Prostate gland (tissue), 2 donors: ENCODE measurements at places on chromosomes 1 and 21.

GRCh38 chr1:205137901-205138300, 16.1 kb upstream of the RBBP5 start:
- no peak for DNase-seq

- DNase-seq, result no peak
Observed at GRCh38 chr21:45988366-45989347, 7.1 kb downstream of the COL6A1 start.

GRCh38 chr1:18883636-18884418, 18.5 kb downstream of the ALDH4A1 start:
- DNase-seq, result peak; percentile 69

DNA sequence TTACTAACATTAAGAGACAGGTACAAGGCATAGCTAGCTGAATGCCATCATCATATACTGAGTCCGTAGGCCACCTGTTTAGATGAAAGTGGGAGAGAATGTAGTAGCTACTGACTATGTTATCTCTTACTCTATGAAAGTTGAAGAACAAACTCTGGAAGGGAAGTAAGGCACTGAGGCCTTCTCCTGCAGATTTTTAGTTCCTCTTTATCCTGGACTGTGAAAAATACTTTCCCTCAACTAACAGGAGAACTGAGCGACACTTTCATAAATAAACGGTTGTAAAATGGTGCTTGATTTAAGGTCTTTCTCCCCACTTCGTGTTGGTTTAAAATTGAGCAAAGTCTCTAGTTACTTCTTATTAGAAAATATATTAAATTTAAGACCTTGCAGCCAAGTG, 101.9 kb downstream of the FNBP1L start:
- no peak for DNase-seq

DNA sequence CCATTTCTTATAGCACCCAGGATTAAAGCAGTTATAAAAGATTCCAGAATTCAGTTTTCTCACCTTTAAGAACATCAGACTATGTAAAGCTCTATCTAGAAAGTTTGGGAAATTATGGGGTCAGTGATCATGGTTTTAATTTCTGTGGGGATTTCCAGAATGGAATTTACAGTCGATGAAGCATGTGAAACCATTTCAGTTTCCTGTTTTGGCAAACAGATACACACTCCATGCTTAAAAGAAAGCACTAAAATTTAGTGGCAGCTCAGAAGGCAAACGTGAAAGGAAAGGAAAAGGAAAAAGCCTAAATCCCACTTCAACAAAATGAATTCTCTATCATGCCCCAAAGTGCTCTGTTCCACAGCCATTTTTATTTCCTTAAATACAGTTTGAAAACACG, 60.4 kb downstream of the FYB2 start:
- no peak for DNase-seq

DNA sequence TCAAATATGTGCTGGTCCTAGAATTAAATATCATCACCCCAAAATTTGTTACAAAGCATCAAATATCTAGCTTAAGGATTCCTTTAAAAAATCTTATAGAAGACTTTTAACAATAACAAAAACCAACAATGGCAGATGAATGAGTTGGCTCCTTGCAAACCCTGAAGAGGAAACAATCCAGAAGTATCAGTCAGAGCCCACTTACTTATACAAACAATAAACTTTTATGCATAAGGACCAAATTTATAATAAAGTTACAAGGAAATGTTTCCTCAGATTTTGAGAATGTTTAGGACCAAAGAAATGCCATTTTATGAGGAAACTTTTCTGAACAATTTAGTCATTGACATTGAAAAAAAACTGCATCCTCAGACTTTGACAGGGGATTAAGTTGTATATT, 52.7 kb downstream of the LPAR3 start:
- no peak for DNase-seq

- peak; percentile 64 for DNase-seq
Observed at GRCh38 chr1:31182352-31182751, 57.3 kb downstream of the NKAIN1 start.

GRCh38 chr1:200081151-200081968, 53.9 kb downstream of the NR5A2 start:
- no peak for DNase-seq

- DNase-seq, result no peak
Observed at GRCh38 chr1:85554630-85555327, 25.8 kb upstream of the CCN1 start.

GRCh38 chr1:25991937-25992688, 5.8 kb downstream of the PAFAH2 start:
- no peak for DNase-seq

GRCh38 chr1:219788091-219788490, 140.3 kb downstream of the SLC30A10 start:
- DNase-seq, result no peak

DNA sequence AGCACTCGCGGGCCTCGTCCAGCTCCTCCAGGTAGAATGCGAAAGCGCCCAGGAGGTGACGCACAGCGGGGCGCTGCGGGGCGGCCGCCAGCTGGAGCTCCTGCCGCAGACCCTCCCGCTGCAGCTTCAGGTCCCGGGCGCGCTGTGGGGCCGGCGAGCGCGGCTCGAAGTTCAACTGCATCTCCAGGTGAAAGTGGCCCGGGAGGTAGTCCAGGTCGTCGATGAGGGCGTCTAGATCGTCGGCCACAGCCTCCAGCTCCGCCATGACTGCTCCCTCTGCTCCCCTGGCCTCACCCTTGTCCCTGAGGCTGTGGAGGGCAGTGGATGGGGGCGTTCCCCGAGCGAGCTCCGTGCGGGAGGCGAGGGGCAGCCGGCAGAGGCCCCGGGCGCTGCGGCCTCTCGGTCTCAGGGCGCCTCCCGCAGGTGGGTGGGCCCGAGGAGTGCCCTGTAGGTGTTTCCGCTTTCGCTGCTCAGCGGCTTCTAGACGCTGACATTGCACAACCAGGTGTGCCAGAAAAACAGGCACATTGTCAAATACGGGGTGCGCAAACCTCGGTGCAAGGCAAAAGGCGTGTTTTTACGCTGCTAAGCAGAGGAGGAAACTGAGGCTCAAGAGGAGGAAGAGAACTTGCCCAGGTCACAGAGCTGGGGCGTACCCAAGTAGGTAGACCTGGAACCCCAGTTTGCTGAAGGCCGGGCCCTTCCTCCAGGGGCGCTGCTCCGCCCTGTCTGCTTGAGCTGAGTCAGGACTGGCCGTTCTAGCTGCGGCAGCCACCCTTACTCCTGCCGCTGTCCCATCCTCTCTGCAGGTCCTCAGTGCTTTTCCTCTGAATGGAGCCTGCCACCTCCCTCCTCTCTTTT, at the start of gene TTC22:
Gene TTC22 (minus strand): TSS at position 425 of the 861 bp plus-strand sequence. CDS start 160 bp downstream, at position 265.
- DNase-seq, result peak; percentile 75

DNA sequence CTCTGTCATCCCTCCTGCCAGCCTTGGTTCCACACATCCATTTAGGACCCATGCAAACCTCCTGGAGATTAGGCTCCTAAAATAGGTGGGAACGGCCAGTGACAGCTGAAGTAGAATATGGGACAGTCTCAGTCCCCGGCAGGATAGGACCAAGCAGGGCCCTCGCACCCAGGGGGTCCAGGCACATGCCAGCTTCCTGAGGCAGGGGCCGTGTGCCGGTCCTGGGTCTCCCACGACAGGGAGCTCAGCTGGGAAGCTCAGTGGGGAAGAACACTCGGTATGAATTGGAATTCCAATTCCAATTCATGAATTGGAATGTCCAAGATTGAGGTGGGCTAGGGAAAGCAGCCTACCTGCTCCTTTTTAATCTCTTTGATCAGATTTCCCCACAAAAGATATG, 9.8 kb downstream of the MUL1 start:
- DNase-seq, result no peak

DNA sequence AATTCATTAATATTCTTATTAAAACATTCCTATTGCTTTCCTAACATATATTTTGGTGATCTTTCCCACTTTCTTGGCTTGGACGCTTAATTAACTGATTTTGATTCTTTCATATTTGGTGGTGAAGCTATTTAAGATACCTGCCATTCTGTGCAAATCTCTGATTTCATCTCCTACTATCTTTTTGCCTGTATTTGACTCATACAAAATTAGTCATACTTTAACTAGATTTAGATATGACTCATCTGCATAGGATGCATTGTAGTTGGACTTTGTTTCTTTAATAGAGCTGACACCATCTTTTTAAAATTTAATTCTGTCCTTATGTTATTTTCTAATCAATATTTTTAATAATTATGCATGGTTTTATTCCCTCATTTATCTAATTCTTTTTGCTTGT, 93.8 kb upstream of the PLPPR4 start:
- DNase-seq, result no peak

- DNase-seq, result no peak
Observed at GRCh38 chr21:45512626-45513002, 29.6 kb downstream of the SLC19A1 start.

GRCh38 chr1:85054664-85055063, 6.4 kb upstream of the MCOLN3 start:
- DNase-seq, result no peak

DNA sequence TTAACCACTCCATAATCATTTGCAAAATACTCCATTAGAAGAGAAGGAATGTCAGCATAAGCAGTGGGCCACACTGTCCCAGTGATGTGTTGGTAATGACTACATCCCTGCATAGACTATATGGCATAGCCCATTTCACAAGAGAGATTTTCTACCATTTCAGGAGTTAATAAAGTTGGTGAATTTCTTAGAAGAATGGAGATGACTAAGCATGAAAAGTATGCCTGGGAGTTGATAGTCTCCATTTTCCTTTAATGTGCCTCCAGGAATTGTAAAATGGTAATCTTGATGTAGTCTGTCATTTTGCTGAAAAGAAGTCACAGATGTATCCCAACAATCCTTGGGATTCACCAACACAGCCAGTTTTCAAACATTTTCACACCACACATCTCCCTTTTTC, 608.8 kb upstream of the CHRM3 start:
- DNase-seq, result no peak

DNA sequence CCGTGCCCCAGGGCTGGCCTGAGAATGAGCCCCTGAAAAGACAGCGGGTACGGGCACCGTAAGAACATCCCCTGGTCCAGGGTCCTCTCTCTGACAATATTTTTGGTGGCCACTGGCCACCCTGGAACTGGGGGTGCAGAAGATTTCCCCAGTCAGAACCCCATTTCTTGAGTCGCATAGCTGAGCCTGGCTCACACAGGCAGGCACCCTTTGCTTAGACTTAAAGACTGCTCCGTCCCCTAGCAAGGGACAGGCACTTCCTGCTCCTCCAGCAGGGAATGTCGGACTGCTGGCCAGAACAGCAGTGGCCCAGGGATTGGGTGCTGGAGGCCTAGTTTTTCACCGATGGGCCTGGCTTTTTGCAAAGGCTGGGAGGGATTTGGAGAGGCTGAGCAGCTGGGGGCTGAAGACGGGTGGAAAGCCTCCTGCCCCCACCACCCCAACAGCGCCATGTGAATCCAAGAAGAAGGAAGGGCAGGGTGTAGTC, 4.3 kb downstream of the OLIG2 start:
- DNase-seq, result no peak

DNA sequence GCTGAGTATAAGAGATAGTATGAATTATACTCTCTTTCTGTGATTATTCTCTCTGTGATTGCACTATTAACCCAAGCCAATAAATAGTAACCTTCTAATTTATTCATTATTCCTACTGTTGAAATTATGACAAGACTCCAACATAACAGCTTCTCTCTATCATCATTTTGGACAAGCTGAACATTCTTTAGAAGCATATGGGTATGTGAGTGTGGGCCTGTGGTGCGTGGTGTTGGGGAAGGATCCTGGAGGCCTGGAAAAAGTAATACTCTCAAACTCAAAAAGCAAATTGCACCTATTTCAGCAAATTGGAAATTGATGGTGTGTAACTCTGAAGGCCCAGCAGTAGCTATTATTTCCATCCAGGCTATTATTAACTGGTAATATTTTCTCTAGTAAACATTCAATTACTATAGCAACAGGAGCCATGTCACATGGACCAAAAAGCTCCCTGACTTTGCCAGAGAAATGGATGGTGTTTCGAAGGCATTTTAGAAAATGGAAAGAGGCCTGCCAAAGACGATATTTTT, 502.8 kb downstream of the LTN1 start:
- no peak for DNase-seq

DNA sequence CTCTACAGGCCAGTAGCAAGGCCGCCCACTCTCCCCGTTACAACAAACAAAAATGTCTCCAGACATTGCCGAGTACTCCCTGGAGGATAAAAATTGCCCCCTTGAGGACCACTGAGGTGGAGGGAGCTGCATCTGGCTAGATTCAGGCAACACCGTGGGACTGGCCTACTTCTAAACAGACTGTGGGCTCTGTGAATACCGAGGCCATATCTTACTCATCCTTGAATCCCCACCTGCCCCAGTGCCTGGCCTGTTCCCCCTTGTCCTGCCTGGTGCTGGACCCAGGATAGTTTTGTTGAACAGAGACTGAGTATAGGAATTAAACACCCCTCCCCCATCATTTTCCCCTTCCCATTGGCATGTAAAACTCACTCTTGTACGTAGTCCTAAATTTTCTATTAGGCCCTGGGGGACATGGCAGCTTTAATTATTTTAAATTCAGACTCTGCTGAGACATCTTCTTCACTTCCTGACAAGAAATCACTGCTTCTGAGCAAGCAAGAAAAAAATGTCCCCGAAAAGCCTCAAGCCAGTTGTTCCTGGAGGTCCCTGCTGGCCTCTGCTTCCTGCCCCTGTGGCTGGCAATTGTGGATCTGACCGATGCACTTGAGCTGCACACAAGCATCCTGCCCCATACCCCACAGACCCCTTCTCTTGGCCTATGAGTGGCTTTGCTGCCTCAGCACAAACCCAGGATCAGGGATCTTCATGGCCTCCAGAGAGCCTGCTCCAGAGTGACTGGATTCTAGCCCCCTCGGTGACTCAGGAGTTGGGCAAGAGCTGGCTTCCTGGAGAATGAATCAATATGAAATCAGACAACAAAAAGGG, 111.0 kb downstream of the ACTL8 start:
- DNase-seq, result no peak

DNA sequence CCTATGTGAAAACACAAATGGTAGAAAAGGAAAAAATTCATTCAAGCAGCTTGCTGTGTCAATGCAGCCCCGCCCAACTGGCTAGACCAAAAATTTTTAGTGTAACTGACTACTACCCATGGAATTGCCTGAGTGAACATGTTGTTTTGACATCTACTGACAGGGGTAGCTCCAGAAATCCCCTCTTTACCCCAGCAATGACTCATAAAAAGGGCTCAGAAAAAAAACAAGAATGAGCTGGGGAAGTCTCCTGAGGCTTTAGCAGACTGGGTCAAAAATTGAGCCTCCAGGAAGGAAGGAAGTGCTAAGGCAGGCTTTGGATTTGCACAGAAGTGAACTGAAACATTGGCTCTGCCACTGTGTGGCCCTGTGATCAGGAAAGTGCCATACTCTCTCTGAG, 24.4 kb upstream of the FGGY start:
- DNase-seq, result no peak

GRCh38 chr1:9609998-9610397, 21.3 kb downstream of the TMEM201 start:
- DNase-seq, result no peak
